ENCODE measurements at places on chromosomes 2 and 18.

- no peak for DNase-seq
Measured at GRCh38 chr18:32553174-32553573, 82.5 kb upstream of the GAREM1 start.

GRCh38 chr18:48917579-48918517, 32.9 kb downstream of the SMAD7 start:
- no peak for DNase-seq

- no peak for DNase-seq
Measured at GRCh38 chr2:98778741-98779483, 48.0 kb upstream of the MGAT4A start.

DNA sequence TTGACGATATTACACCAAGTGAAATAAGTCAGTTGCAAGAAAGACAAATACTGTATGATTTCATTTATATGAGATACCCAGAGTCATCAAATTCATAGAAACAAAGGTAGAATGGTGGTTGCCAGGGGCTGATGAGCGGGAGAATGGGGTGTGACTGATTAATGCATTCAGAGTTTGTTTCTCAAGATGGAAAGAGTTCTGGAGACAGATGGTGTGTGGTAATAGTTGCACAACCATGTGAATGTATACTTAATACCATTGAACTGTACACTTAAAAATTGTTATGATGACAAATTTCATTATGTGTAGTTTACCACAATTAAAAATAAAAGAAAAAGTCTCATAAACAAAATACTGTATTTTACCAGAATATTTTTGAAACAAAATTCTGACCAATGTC, 117.3 kb downstream of the PIGN start:
- DNase-seq, result no peak

DNA sequence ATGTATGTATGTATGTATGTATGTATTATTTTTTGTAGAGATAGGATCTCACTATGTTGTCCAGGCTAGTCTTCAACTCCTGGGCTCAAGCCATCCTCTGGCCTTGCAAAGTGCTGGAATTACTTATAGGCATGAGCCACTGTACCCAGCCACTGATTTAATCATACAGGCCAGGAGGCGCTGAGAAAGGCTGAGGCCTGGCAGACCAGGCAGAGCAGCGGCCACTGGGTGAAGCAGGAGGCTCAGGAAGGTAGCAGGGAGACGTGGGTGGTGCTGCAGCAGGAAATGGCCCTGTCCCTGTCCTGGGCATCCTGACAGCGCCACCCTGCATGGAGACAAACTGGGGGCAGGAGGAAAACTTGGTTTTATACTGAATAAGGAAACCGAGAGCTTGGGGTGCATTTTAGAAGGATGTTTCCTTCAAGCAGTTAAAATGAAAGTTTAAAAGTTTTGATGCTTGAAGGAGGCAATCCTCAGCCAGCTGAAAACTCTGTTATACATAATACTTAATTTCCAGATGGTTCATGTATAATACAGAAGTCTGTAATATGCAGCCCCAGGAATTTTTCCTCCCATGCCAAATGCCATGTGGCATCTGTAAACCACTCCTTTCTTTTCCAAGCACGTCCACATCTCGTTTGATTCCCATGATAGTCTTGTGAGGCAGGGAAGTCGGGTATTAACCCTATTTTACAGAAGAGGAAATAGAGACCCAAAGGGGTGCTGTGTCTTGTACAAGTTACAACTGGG, 182.4 kb downstream of the CELF4 start:
- DNase-seq, result no peak

- no peak for DNase-seq
Measured at GRCh38 chr2:28591711-28592335, 96.0 kb downstream of the PLB1 start.

- no peak for DNase-seq
Measured at GRCh38 chr2:3696545-3696944, 6.8 kb upstream of the DCDC2C start.

- no peak for DNase-seq
Measured at GRCh38 chr18:23934252-23934651, 80.3 kb upstream of the TTC39C start.

GRCh38 chr18:77164026-77164425, 31.4 kb upstream of the MBP start:
- DNase-seq, result no peak

GRCh38 chr2:157720504-157720903, 91.8 kb upstream of the ACVR1C start:
- DNase-seq, result no peak

GRCh38 chr2:133331436-133331835, 236.8 kb downstream of the NCKAP5 start:
- DNase-seq, result no peak

- no peak for DNase-seq
Measured at GRCh38 chr18:3163968-3164367, 55.8 kb downstream of the MYOM1 start.

GRCh38 chr2:241811201-241811951, 2.4 kb downstream of the NEU4 start:
- no peak for DNase-seq

- no peak for DNase-seq
Measured at GRCh38 chr2:190887089-190887488, 6.5 kb downstream of the GLS start.

DNA sequence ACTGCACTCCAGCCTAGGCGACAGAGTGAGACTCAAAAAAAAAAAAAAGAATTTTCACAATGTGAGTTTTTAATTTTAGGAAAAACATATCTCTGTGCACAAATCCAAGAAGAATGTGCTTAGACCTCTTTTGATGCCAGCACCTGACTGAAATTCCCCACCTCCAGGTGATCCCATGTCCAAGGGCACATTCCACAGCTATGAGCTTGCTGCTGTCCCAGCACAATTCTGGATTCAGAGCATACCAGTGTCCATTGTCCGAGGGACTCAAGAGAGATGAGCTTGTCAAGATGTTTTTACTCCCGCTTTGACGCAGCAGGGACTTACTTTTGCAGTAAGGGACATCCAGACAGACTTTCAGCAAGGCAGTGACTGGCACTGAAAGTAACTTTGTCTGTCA, 489.1 kb upstream of the ACVR2A start:
- DNase-seq, result peak; percentile 20

- no peak for DNase-seq
Measured at GRCh38 chr2:12742891-12743290, 26.2 kb downstream of the TRIB2 start.

DNA sequence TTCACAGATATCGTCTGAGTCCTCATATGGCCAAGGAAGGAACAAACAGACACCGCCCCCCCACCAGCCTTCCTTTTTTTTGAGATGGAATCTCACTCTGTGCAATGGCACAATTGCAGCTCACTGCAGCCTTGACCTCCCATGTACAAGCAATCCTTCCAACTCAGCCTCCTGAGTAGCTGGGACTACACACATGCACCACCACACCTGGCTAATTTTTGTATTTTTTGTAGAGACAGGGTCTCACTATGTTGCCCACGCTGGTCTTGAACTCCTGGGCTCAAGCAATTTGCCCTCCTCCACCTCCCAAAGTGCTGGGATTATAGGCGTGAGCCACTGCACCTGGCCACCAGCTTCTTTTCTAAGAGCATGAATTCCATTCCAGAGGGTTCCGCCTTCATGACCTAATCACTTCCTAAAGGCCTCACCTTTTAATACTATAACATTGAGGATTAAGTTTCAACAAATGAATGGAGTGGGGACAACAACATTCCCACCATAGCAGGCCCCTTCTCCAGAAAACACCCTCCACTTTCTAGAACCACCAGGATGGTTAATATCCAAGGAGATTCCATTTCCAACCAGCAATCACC, 2.2 kb upstream of the TMBIM1 start:
- no peak for DNase-seq

Data from kidney glomerular epithelial cell (primary cell).